ENCODE measurements at places on chromosomes 13 and 19.

DNA sequence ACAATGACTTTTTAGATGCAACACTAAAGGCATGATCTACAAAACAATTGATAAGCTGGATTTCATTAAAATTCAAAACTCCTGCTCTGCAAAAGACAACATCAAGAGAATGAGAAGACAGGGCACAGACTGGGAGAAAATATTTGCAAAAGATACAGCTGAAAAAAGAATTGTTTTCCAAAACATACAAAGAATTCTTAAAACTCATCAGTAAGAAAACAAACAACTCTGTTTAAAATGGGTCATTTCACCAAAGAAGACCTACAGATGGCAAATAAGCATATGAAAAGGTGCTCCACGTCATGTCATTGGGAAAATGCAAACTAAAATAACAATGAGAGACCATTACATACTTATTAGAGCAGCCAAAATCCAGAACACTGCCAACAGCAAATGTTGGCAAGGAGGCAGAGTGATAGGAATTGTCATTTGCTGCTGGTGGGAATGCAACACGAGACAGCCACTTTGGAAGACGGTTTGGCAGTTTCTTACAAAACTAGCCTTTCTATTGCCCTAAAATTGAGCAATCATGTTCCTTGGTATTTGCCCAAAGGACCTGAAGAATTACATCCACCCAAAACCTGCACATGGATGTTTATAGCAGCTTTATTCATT, 39.2 kb downstream of the FLT1 start:
- DNase-seq, result no peak

DNA sequence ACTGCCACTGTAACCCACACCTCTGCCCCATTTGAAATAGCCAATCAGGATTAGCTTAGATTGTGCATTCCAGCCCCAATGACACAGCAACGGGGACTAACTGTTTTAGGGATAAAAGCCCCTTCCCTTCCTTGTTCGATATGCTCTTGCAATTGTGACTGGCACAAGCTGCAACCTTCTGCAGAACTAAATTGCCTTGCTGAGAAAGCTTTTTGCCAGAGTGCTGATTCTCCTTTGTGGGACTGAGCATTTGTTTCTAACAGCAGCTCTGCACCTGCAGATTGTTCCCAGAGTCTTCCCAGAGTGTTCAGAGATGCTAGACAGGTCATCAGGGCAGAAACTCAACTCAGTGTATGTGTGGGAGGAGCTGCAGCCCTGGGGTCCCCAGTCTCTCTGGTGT, 115.8 kb downstream of the ZNF675 start:
- DNase-seq, result no peak

- no peak for DNase-seq
Measured at GRCh38 chr13:95251641-95252040, 49.6 kb downstream of the ABCC4 start.

DNA sequence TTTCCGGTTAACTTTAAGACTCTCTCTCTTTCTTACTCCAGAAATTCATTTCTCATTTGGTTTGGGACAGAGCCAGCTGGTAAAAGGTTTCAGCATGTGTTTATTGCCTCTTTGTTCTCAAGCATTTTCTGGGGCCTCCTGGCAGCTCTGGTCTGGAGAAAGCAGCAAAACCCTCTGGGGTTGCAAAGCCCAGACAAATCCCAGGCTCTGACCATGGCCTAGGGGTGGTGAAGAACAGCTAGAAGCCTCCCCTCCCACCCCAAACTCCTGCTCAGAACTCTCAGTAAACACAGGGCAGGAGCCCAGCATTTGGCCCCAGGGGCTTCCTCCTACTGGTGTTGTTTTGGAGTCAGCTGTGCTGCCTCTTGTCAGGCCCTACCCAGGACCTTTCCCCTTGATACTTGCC, 124.2 kb upstream of the SERP2 start:
- DNase-seq, result no peak

Data from activated naive CD8-positive, alpha-beta T cell treated with anti-CD3 and anti-CD28 coated beads for 36 hours (primary cell).